M059J (cell line): ENCODE measurements at places on chromosomes 12 and 14. TPM values are rescaled to one million over a fixed set of nuclear protein-coding genes. Genes with fewer than 3 reads are reported as not detected.
A peak's percentile ranks its signal among the peaks of the same experiment; 100 is the strongest.

DNA sequence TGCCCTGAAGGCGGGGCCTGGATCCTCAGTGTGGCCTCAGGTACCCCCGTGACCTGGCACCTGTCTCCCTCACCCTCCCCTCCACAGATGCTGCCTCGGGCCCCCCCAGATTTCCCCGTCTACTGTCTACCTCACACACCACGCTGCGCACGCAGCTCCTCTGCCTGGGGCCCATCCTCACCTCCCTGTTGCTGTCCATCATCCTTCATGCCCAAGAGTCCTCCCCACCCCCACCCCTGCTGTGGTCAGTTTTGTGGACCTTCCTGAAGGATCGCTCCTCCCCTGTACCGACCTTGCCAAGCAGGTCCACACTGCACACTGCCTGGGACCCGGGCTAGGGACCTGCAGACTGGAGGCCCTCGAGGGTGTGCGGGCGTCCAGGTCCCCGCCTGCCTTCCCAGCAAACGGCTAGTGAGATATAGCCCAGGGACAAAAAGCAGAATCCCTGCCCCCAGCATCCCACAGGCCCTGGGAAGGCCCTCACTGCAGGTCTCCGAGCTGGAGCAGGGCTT is 197.4 kb upstream of the DIO3 start:
- DNase-seq: no peak

GRCh38 chr14:96062010-96062409 is 22.8 kb downstream of the C14orf132 start:
- DNase-seq: no peak

- DNase-seq: peak; percentile 86
Measured at GRCh38 chr12:25806271-25806670, 152.2 kb upstream of the RASSF8 start.

KERA gene
- total RNA-seq: not detected in 2 replicates

DNA sequence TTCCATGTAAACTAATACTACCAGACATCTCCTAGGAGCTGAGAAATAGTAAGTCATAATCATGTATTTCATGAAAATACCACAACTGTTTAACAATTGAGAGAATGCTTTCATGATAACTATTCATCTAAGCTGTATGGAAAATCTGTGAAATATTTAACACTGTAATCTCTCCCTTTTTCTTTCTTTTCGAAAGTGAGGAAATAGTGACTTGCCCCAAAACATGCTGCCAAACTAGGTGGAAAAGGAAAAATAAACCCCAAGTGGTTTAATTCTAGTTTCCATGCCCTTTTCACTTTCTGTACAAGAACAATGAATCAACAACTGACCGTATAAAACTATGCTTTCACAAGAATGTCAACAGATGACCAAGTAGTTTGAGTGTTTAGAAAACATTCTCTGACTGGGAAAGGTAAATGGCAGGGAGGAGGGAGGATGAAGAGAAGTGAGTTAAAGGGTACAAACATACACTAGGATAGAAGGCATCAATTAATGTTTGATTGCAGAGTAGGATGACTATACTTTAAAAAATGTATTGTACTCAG is 147.5 kb upstream of the AVPR1A start:
- no peak for DNase-seq

KCNK13 gene
- 0.05 and 0.25 TPM in 2 replicates for total RNA-seq

BHLHE41 gene
- 5.0 and 7.4 TPM in 2 replicates for total RNA-seq

- peak; percentile 79 for DNase-seq
Measured at GRCh38 chr12:57127726-57128518, at the start of gene LRP1. Gene LRP1 (plus strand): TSS chr12:57128483. CDS start chr12:57128965, 482 bp downstream.

- no peak for DNase-seq
Measured at GRCh38 chr14:65354131-65354530, 58.4 kb upstream of the FUT8 start.
